Omental fat pad (tissue), 4 donors: ENCODE measurements at places on chromosomes 1 and 21.

DNA sequence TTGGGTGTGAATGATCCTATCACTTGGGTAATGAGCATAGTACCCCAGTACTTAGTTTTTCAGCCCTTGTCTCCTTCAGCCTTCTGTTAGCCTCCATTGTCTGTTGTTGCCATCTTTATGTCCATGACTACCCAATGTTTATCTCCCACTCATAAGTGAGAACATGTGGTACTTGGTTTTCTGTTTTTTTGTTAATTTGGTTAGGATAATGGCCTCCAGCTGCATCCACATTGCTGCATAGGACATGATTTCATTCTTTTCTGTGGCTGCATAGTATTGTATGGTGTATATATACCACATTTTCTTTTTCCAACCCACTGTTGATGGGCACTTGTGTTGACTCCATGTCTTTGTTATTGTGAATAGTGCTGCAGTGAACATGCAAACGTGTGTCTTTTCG is 39.6 kb upstream of the GPR52 start:
- DNase-seq, result no peak

DNA sequence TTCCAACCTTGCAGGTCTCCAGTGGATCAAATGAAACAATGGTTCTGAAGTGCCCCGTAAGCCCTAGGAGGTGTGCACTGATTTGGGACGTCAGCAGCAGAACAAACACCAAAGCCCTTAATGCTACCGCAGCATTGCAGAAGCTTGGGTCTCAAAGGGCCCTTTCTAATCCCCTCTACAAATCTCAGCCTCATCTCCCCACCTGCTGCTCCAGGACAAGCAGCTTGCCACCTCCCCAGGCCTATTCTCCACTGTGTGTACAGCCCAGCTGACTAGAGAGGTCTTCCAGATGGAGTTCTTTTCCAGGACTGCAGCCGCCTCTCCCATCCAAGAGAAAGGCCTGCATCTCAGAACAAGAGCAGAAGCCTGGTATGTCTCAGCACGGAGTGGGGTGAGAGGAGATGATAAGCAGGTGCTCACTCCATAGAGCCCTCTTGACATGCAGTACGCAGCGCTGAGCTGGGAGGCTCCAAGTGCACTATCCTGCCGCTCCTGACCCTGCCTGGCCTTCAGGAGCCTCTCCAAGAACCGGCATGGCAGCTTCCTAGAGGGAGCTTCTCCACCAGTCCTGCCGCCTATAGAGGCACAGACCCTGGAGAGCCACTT is 46.3 kb downstream of the MRPL37 start:
- no peak for DNase-seq

GRCh38 chr21:34857874-34858273 is 189.1 kb downstream of the CLIC6 start:
- DNase-seq, result no peak

- DNase-seq, result no peak
These were observed 323.8 kb upstream of the ST6GALNAC5 start for GRCh38 chr1:76543495-76543894.

- DNase-seq, result no peak
These were observed 37.0 kb upstream of the KCNA10 start for GRCh38 chr1:110555807-110556470.

- peak; percentile 18 for DNase-seq
These were observed 56.3 kb downstream of the WNT9A start for GRCh38 chr1:227891223-227891954.
